T47D (cell line): ENCODE measurements at places on chromosomes 5 and 9.

DNA sequence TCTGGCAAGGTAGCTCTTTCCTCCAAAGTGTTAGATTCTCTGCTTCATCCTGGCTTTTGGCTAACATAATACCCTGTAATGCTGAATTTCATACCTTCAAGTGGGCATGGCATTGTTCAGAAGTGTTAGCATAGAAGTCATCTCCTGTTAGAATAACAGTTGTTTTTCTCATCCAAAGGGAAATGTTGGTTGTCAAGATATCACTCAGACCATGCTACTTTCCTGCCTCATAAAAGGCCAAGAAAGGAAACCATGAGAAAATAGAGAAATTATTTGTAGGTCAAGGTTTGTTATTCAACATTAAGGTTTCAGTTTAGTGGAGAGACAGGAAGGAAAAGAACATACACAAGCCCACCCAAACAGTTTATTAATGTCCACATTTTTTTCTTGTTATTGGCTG lies 472.5 kb downstream of the ARHGEF28 start:
- DNase-seq: no peak

GRCh38 chr9:116360016-116360415 lies 206.4 kb downstream of the PAPPA start:
- no peak for DNase-seq

DNA sequence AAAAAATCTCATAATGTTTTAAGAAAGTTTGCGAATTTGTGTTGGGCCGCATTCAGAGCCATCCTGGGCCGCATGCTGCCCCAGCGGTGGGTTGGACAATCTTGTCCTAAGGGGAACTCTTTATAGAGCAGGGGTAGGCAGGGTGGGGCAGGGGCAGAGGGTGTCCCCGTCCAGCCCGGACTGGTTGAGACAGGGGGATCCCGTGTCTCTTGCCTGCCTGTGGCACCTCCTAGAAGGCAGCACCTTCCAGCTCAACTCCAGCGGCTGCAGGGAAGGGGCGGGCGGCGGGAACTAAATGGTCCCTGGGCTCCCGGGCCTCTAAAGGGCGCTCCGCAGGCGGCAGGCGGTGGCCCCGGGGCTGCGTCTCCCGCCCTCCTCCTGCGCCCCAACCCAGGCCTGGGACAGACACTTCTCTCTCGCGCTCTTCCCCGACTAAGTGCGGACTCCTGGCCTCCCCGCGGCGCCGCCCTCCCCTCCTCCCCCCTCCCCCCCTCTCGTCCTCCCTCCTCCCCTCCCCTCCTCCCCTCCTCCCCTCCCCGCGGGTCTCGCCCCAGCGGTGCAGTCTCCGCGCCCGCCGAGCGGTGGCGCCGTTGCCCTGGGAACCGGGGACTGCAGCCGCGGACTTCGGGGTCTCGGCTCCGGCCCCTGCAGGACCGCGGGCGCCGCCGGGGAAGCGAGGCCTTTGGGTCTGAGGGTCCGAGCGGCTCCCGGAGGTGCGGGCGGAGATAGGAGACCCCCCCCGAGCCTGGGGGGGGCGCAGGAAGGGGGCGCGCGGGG lies 132.6 kb downstream of the MRPL36 start:
- DNase-seq: peak; percentile 48

GRCh38 chr5:147375151-147375550 lies 134.7 kb downstream of the DPYSL3 start:
- DNase-seq: no peak

DNA sequence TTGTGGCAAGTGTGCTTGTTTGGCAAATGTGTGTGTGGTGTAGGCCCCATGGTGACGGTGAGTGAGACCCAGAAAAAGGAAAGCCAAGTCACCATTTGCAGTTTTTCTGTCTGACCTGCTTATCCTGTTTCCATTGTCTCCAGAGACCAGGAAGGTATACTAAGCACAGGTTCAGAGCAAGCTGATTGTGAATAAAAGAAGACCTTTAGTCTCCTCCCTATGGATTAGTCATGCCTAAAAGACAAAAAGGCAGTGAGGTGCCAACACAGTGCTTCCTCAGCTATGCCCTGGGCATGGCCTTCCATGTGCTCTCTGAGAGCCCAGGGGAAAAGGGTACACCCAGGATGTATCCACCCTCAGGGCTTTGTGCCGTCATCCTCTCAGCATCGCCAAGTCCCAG lies 49.2 kb upstream of the SHOC1 start:
- DNase-seq: no peak
